Activated CD8-positive, alpha-beta memory T cell treated with anti-CD3 and anti-CD28 coated beads for 4 hours (primary cell): ENCODE measurements at places on chromosomes 12 and 14.

GRCh38 chr12:639566-639965 is 23.7 kb downstream of the NINJ2 start:
- no peak for DNase-seq

- no peak for DNase-seq
Measured at GRCh38 chr14:62030387-62030786, 268.2 kb downstream of the SNAPC1 start.

DNA sequence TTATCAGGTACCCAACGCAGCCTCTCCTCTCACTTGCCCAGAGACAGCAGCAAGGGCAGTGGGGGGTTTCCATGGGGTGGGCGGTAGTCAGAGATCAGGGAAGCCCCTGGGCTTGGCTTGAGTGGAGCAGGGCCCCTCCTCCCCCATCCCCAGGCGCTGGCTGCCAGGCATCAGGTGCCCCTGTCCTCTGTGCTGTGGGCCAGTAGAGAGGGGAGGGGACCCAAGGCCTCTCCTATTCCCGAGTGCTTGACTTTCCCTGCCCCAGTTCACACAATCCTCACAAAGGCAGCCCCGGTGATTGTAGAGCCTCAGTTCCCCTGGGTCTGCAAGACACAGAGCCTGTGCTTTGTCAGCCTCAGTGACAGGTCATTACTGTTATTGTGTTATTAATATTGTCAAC is 57.7 kb downstream of the MVK start:
- DNase-seq, result no peak

- no peak for DNase-seq
Measured at GRCh38 chr12:125149160-125150108, 84.2 kb downstream of the AACS start.

- DNase-seq, result no peak
Measured at GRCh38 chr12:6266541-6266966, 43.9 kb upstream of the PLEKHG6 start.

- no peak for DNase-seq
Measured at GRCh38 chr12:14775636-14775980, 27.7 kb downstream of the WBP11 start.

- no peak for DNase-seq
Measured at GRCh38 chr12:124653169-124653931, 85.9 kb upstream of the NCOR2 start.

DNA sequence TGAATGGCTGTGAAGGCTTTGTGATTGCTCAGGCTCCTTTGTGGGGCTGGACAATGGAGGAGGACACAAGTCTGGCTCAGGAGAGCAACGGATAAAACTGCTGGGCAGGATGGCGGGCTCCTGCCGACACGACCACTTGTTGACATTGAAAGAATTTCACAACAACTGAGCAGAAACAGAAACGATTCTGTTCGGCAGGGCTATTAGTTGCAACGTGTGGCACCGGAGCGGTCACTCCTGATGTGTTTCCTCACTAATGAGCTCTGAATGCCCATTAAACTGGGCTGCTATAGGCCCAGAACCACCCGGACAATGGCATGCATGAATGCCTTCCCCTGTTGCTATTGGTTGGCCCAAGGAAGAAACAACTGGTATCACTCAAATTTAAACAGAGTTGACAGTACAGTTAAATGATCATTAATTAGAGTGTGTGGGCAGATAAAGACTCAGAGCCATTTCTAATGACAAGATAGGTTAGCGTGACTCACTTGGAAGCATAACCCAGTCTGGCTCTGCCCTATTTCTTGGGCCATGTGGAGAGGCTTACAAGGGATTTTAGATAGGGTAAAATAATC is 142.9 kb downstream of the ASCL1 start:
- no peak for DNase-seq

DNA sequence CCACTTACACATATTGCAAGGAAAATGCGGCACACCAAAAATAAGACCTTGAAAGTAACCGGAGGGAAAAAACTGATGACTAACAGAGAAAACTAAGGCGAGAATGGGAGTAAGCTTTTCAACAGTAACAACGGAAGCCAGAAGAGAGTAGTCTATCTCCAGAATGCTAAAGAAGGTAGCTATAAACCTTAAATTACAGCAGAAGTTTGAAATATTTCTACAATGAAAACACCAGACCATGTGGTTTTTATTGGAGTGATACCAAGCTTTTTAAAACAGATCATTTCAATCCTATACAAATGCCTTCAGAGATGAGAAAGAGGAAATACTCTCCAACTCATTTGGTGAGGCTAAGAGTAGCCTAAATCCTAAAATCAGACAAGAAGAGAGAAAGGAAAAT is 209.5 kb downstream of the ANO6 start:
- DNase-seq, result no peak

DNA sequence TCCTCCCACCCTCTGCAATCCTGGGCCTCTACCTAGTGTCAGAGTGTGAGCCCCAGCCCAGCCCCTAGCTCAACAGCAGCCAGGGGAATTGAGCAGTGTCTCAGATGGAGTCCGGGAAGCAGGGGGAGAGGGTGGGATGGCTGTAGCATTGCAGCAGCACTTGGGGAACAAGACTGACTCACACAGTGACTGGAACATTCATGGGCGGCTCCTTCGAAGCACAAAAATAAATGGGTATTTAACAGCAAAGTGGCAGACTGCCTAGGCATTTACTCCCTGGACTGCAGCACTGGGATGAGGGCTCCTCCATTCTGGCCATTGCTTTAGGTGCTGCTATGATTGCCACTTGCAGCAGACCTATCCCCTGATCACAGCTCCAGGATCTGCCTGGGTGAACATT is 46.0 kb upstream of the STK38L start:
- no peak for DNase-seq

DNA sequence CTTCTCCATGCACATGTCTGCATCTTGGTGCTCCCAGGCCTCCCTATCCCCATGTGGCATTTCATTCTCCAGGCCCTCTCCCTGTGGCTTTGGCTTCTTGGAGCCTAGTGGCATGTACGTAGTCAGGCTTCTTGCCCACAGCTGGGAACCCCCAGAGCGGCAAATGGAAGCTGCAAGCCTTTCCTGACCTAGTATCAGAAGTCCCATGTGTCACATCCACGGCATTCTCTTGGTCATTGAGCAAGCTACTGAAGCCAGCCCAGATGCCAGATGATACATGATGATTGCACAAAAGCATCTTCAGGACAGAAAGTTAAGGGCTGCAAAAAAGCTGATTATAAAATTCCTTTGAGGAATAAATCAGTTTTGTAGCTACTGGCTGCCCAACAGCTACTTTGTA is 154.9 kb downstream of the PELI2 start:
- no peak for DNase-seq

DNA sequence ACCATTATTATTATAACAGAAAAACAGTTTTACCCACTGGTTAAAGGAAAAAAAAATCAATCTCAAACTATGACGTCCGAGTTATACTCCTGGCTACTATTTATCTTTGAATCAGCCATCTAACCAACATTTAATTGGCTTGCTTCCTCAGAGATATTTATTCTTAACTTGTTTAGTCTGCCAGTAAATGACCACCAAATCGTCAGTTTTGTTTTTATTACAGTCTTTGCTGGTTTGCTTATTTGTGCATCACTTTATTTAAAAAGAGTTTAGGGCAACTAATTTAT is 71.2 kb downstream of the RASSF8 start:
- no peak for DNase-seq

DNA sequence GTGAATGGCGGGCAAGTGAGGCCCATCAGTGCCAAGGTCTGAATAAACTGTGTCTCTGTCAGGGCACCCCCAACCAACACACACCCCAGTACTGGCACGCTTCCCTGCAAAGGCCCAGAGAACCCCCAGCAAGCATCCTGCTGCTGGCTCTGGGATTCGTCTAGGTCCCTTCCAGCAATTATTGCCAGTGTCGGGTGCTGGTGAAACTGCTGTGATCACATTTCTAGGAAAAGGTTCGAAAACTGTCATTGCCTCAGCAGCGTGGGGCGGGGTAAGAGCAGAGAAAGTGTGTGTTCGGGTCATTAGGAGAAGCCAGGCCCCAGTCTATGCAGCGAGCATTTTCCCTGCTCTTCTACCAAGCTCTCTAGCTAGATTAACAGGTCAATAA is 2.5 kb downstream of the FAM222A start:
- DNase-seq, result no peak

- DNase-seq, result no peak
Measured at GRCh38 chr12:55446326-55446725, 2.5 kb downstream of the OR6C2 start.

DNA sequence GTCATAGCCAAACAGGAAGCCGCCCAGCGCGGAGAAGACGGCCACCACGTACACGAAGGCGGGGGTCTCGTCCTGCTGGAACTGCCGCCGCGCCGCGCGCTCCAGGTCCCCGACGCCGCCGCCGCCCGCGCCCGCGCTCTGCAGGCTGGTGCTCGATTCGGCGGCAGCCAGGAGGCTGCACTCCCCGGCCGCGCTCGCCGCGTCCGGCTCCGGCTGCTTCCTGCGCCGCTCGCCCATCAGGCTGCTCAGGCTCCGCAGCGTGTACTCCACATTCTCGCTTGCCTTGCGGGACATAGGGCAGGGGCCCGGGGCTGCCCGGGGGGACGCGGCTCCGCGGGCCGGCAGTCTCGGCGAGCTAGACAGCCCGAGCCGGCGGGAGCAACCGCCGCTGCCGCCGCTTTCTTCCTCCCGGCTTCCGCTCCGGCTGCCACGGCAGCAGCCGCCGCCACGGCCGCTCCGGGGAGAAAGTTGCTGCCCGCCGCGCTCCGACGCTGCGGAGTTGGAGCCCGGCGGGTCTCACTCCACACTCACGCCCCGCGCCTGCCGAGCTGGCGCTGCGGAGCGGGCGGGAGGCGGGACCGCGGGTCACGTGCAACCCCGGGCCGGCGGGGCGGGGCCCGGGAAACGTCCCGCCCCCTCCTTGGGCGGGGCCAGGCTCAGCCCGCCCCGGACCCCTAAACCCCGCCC is at the start of gene SLC2A13:
SLC2A13 (minus strand) TSS at position 567 of the 687 bp plus-strand sequence; CDS start at position 294, 273 bp downstream.
- peak; percentile 50 for DNase-seq

DNA sequence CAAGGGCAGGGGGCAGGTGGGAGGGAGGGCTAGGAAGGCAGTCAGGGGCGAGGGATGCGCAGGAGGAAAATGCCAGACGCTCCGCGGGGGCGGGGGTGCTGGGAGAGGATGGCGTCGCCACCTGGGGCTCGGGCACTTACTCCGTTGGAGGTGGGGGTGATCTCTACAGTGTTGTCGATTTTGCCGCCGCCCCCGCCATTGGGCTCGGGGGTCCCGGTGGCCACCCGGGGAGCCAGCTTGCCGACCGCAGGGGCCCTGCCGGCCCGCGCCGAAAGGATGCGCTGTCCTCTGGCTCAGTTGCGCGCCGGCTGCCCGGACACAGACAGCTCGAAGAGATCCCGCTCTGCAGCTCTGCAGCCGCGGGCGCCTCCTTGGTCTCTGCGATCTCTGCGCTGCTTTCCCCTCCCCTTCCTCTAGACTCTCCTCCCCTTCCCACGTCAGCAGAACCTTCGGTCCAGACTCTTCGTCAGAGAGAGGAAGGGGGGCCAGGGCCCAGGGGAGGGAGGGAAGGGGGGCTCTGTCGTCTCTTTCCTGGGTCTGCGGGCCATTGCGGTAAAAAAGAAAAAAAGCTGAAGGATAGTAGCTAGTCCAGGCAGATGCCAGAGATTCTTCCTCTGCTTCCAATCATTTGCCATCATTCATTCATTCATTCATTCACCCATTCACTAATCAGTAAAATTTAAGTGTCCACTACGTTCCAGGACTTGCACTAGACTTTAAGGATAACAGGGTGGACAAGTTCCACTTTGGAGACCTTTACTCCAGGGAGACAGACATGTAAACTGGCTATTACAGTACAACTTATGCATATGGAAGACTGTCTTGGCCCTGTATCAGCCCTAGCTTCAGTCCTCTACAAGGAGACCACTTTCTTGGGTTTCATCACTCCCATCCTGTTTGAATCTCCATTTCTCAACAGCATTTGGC is at the start of gene SLC22A17:
SLC22A17 (minus strand) TSS at position 382 of the 927 bp plus-strand sequence.
- peak; percentile 13 for DNase-seq

DNA sequence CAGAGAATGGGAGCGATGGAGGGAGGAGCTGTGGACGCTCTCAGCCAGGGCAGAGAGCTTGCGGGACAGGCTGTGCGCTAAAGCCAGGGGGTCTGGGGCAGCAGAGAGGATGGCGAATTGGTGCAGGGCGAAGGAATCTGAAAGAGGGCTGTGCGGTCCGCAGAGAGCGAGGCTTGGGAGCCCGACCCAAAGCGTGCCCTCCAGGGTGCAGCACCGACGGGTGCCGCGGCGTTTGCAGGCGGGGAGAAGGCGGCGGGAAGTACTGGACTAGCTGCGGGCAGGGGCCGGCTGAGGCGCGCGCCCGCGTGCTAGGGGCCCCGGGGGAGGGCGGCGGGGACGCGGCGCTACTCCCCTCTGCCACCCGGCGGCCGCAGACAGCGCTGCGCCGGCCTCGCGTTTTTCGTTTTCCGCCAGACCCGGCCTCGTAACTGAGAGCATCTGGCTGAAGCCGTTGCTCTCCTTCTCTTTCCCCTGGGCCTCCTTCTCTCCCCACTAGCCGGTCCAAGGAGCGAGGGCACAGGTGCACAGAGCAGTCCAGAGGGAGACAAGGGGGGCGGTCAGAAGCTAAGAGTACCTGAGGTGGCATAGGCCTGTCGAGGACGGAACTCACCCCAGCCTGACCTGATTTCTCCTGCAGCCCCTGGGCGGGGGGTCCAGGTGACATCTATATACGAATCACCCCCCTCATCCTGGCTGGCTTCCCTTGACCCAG is 24.9 kb downstream of the SLC6A12 start:
- no peak for DNase-seq

DNA sequence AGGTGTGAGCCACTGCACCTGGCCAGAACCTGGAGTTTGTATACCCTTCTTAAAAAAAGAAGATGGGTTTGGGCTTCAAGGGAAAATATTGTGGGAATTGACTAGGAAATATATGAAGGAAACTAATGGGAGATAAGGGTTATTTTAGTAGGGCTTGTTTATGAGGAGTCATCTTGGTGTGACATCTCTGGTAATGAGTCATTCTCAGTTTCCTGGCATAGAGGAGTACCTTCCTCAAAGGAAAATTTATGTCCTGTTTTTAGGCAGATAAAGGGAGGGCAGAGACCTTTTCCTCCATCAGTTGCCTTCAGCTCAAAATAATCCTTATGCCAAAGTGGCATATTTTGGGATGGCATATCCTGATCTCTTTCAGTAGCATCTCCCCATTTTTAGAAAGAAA is 30.6 kb upstream of the NFKBIA start:
- no peak for DNase-seq
